Testis (tissue), 5 donors: ENCODE measurements at places on chromosomes 5 and 9. TPM values are rescaled to one million over a fixed set of nuclear protein-coding genes. Genes with fewer than 3 reads are reported as not detected.
A peak's percentile ranks its signal among the peaks of the same experiment; 100 is the strongest.

GRCh38 chr9:123235448-123235847, 32.9 kb downstream of the STRBP start:
- no peak overlapping the region for H3K4me3 ChIP-seq
- no peaks in the 10 kb centered on the region for H3K36me3 ChIP-seq
- no peak overlapping the region for H3K27ac ChIP-seq
- no peaks in the 10 kb centered on the region for H3K27me3 ChIP-seq
- DNase-seq, result no peak

DNA sequence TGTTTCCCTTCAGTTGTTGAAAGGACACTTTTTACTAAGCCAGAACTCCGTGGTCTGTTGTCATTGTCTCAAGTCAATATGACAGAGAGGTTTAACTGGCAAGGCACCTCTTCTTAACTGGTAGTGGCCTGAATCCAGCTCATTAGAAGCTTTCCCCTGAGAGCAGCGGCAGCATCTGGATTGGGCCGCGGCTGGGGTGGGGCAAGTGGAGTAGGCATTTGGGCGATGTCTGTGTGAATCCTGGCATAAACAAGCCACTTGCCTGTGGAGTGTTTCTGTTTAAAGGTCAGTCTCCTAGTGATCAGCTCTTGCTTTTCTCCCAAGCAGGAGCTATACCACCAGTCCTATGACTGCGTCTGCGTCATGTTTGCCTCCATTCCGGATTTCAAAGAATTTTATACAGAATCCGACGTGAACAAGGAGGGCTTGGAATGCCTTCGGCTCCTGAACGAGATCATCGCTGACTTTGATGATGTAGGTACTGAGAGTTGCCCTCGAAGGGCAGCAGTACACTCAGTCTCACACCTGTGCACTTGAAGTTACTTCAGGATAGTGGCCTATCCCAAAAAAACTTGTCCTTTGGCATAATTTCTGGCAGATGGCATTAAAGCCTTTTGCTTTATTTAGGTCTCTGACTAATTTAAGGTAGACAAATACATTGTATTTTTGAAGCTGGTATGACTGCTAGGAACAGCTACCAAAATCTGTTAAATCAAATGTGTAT, 48.9 kb downstream of the CFAP90 start:
- H3K4me3 ChIP-seq, result no peak overlapping the region
- DNase-seq, result no peak
- H3K4me1 ChIP-seq, result no peaks in the 10 kb centered on the region
- H3K27ac ChIP-seq, result no peak overlapping the region
- no peaks in the 10 kb centered on the region for H3K36me3 ChIP-seq
- no peaks in the 10 kb centered on the region for H3K27me3 ChIP-seq

DNA sequence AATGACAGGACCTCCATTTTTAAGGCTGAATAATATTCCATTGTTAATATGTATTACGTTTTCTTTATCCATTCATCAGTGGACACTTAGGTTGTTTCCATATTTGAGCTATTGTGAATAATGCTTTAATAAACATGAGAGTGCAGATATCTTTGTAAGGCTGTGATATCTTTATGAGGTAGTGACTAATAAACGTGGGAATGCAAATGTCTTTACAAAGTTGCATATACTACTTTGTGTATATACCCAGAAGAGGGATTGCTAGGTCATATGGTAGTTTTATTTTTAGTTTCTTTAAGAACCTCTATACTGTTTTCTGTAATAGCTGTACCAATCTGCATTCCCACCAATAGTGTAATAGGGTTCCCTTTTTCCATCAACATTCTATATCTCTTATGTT, 148.7 kb downstream of the FOCAD start:
- no peaks in the 10 kb centered on the region for H3K36me3 ChIP-seq

DNA sequence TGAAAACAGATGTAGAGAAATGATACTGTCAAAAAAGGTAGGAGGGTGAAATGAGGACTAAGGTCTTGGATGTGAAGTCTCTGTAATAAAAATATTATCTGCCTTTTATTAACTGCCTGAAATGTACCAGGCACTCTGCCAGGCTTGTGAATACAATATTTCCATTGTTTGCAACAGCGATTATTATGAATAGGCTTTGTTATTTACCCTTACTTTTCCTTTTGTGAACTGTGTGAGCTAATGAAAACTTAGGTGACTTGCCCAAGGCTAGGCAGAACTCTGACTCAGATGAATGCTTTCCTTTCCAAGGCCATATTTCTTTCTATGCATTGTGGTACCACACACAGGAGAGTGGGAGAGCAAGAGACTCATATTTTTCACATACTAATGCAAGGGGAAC, 204.1 kb downstream of the CDH12 start:
- no peaks in the 10 kb centered on the region for H3K27me3 ChIP-seq
- DNase-seq, result peak; percentile 76
- H3K27ac ChIP-seq, result no peak overlapping the region
- no peaks in the 10 kb centered on the region for H3K36me3 ChIP-seq
- no peaks in the 10 kb centered on the region for H3K4me1 ChIP-seq
- H3K4me3 ChIP-seq, result no peak overlapping the region

GRCh38 chr9:37453827-37454226, 11.4 kb downstream of the ZBTB5 start:
- no peaks in the 10 kb centered on the region for H3K27me3 ChIP-seq
- H3K36me3 ChIP-seq, result no peaks in the 10 kb centered on the region
- DNase-seq, result no peak

GRCh38 chr9:122463828-122464632, 13.7 kb downstream of the OR1J1 start:
- peak; percentile 26 for DNase-seq
- no peaks in the 10 kb centered on the region for H3K36me3 ChIP-seq
- H3K4me1 ChIP-seq, result no peaks in the 10 kb centered on the region

DNA sequence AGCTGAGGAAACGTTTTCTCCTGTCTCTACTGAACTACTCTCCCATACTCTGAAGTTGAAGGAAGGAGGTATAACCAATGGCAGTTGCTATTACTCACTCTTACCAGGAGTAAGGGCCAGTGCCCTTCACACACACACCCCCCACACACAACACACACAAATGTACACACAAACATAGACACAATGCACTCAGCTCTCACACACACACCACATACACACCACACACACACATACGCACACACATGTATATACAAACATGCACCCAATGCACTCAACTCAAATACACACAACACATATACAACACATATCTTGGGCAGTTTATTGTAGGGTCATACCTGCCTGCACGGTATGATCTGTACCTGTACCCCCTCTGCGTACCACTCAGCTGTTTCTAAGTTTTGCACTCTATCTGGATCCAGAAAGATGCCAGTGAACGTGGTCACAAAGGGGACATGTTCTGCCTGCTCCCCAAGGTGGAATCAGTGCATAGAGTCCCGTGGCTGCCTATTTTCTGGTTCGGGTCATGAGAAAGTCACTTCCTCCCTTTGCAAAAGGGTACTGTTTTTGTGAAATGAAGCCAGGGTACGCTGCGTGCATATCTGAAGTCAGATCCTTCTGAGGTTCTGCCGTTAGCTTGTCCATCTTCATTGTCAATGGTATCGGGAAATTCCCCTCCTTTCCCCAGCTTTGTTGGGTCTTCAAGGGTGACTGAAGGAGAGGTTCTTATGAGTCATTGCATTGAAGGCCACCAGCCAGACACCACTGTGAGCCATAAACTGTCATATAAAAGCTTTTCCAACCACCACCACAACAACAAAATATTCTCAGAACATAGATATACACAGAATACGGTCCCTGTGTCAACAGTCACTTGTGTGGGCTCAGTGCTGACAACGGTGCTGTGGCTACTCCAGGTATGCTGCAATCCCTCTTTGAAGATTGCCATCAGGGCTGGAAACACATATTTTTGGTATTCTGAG, 131.9 kb downstream of the UGCG start:
- H3K4me3 ChIP-seq, result no peak overlapping the region
- DNase-seq, result no peak
- no peaks in the 10 kb centered on the region for H3K27me3 ChIP-seq

GRCh38 chr5:102014371-102014770, 281.7 kb downstream of the SLCO4C1 start:
- H3K4me3 ChIP-seq, result no peak overlapping the region
- no peaks in the 10 kb centered on the region for H3K4me1 ChIP-seq
- DNase-seq, result no peak
- no peak overlapping the region for H3K27ac ChIP-seq

- no peaks in the 10 kb centered on the region for H3K36me3 ChIP-seq
- H3K27ac ChIP-seq, result no peak overlapping the region
- no peak for DNase-seq
- H3K4me1 ChIP-seq, result no peaks in the 10 kb centered on the region
These were observed 332.7 kb downstream of the DIRAS2 start for GRCh38 chr9:90309809-90310520.

GRCh38 chr5:135592312-135593045, 13.7 kb upstream of the CXCL14 start:
- no peaks in the 10 kb centered on the region for H3K36me3 ChIP-seq
- no peaks in the 10 kb centered on the region for H3K27me3 ChIP-seq
- H3K4me1 ChIP-seq, result no peaks in the 10 kb centered on the region
- no peak overlapping the region for H3K4me3 ChIP-seq

- no peak overlapping the region for H3K27ac ChIP-seq
- H3K36me3 ChIP-seq, result no peaks in the 10 kb centered on the region
- no peaks in the 10 kb centered on the region for H3K27me3 ChIP-seq
- H3K4me3 ChIP-seq, result no peak overlapping the region
- DNase-seq, result no peak
- H3K4me1 ChIP-seq, result no peaks in the 10 kb centered on the region
These were observed 53.9 kb downstream of the CDH6 start for GRCh38 chr5:31247381-31247780.

DNA sequence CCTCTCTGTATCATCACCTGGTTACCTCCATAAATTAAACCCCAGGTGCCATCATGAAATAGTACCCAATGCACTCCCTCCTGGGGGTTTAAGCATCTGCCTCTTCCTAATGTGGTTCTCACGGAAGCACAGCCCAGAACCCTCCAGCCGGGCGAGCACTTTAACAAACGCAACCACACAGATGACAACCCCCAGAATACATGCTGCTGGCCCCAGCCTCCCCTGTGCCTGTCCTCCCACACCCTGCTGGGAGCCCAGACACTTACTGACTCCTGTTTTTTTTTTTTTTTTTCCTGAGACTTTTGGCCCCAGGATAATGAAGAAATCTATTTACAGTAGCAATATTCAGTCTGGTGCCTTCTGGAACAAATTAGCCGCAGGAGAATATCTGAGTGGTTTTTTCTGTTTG, 50.0 kb upstream of the COL5A1 start:
- no peak for DNase-seq
- no peak overlapping the region for H3K4me3 ChIP-seq
- H3K27me3 ChIP-seq, result no peaks in the 10 kb centered on the region

- no peak overlapping the region for H3K27ac ChIP-seq
- H3K4me1 ChIP-seq, result no peaks in the 10 kb centered on the region
- H3K36me3 ChIP-seq, result no peaks in the 10 kb centered on the region
- no peak overlapping the region for H3K4me3 ChIP-seq
These were observed 17.2 kb downstream of the PCSK1 start for GRCh38 chr5:96415897-96416296.

GRCh38 chr9:108850293-108850897, 5.4 kb downstream of the ACTL7B start:
- no peak overlapping the region for H3K4me3 ChIP-seq
- DNase-seq, result peak; percentile 38
- no peaks in the 10 kb centered on the region for H3K27me3 ChIP-seq
- no peak overlapping the region for H3K27ac ChIP-seq
- H3K4me1 ChIP-seq, result no peaks in the 10 kb centered on the region

- no peak overlapping the region for H3K4me3 ChIP-seq
- H3K27me3 ChIP-seq, result no peaks in the 10 kb centered on the region
- no peaks in the 10 kb centered on the region for H3K4me1 ChIP-seq
- no peak overlapping the region for H3K27ac ChIP-seq
- H3K36me3 ChIP-seq, result no peaks in the 10 kb centered on the region
These were observed 82.0 kb downstream of the COL5A1 start for GRCh38 chr9:134723491-134724190.

- no peaks in the 10 kb centered on the region for H3K4me1 ChIP-seq
- no peak overlapping the region for H3K4me3 ChIP-seq
- DNase-seq, result no peak
These were observed 9.0 kb upstream of the DIPK1B start for GRCh38 chr9:136703276-136703860.

DNA sequence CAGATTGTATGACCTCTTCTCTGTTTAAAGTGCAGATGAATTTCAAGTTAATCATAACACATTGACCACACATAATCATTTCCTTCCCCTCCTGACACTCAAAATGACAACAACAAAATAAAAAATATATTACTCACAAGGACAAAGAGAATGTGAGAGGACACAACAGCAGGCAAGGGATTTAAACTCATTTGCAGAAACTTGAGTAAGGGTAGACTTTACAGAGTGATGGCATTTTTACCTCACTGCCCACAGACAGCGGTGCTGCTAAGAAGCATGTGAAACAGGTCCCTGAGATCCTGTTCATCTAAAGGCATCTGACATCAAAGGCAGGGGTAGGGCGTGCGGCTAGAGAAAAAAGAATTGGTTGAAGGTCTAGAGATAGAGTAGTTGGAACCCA, 99.0 kb downstream of the TRIM36 start:
- H3K27ac ChIP-seq, result no peak overlapping the region
- no peaks in the 10 kb centered on the region for H3K36me3 ChIP-seq
- no peak for DNase-seq
- no peak overlapping the region for H3K4me3 ChIP-seq
- H3K4me1 ChIP-seq, result no peaks in the 10 kb centered on the region
- H3K27me3 ChIP-seq, result no peaks in the 10 kb centered on the region

GRCh38 chr5:124894541-124894940, 148.1 kb upstream of the ZNF608 start:
- DNase-seq, result no peak
- H3K27ac ChIP-seq, result no peak overlapping the region
- H3K36me3 ChIP-seq, result no peaks in the 10 kb centered on the region
- H3K27me3 ChIP-seq, result no peaks in the 10 kb centered on the region

- no peak overlapping the region for H3K27ac ChIP-seq
- H3K36me3 ChIP-seq, result no peaks in the 10 kb centered on the region
- no peak for DNase-seq
- no peaks in the 10 kb centered on the region for H3K4me1 ChIP-seq
- H3K27me3 ChIP-seq, result no peaks in the 10 kb centered on the region
These were observed 41.8 kb upstream of the CDKN2B start for GRCh38 chr9:22050924-22051323.

Gene DND1
- 47.2 TPM for total RNA-seq

Gene CARTPT
- 18.2 TPM for total RNA-seq

Gene DRD1
- total RNA-seq, result 0.08 TPM

Gene ERBIN
- total RNA-seq, result 79.8 TPM

Gene FSD1L
- 9.4 TPM for total RNA-seq

Gene LRRC26
- 2.4 TPM for total RNA-seq

Gene DCTN3
- total RNA-seq, result 78.5 TPM

Gene ADCY2
- total RNA-seq, result 9.4 TPM

Gene BAAT
- total RNA-seq, result 0.31 TPM

Gene OR1Q1
- not detected for total RNA-seq

Gene FST
- 8.0 TPM for total RNA-seq

Gene PCDHGB5
- total RNA-seq, result 36.4 TPM

Gene CCT5
- 155 TPM for total RNA-seq

Gene GFRA3
- total RNA-seq, result 5.8 TPM

Gene CDX1
- 5.2 TPM for total RNA-seq

Gene SMIM33
- total RNA-seq, result not detected
